Upper lobe of right lung (tissue), 1 donor: ENCODE measurements at places on chromosomes 1 and 21. TPM values are rescaled to one million over a fixed set of nuclear protein-coding genes. Genes with fewer than 3 reads are reported as not detected.

GRCh38 chr1:161501234-161501633 is 4.0 kb upstream of the FCGR2A start:
- DNase-seq: no peak

DNA sequence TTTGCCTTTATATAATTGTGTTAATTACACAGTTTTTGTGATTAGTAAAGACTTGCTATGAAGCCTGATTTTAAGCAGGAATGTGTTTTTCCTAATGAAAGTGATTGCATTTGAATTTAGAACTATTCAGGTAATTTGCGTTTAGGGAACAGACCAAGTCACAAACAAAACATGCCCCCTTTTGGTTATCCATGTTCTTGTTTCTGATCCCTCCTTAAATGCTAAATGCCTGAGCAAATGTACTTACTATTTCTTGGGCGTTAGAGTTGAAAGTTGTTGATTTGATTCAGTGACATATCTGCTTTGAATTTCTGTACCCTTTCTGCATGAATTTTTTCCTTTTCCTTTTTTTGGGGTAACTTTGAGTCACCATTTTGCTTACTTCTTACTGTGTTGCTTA is 5.2 kb downstream of the POU2F1 start:
- no peak for DNase-seq

- DNase-seq: no peak
Observed at GRCh38 chr1:164641353-164641730, 82.4 kb downstream of the PBX1 start.

DNA sequence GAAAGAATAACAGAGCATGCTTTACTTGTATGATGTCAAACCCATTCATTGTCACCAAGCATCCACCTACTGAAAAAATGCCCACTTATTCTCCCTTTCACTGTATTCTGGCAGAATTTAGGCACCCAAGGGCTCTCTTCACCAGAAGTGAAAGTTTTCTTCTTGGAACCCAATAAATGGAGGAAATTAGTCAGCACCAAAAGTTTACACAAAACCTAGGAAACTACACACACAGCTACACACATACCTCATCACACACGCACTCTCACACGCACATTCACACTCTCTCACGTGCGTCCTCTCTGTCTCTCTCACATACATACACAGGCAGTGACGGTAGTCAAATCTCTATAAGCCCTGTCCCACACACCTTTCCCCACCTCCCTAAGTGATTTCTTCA is 37.6 kb downstream of the MCOLN2 start:
- DNase-seq: no peak

DNA sequence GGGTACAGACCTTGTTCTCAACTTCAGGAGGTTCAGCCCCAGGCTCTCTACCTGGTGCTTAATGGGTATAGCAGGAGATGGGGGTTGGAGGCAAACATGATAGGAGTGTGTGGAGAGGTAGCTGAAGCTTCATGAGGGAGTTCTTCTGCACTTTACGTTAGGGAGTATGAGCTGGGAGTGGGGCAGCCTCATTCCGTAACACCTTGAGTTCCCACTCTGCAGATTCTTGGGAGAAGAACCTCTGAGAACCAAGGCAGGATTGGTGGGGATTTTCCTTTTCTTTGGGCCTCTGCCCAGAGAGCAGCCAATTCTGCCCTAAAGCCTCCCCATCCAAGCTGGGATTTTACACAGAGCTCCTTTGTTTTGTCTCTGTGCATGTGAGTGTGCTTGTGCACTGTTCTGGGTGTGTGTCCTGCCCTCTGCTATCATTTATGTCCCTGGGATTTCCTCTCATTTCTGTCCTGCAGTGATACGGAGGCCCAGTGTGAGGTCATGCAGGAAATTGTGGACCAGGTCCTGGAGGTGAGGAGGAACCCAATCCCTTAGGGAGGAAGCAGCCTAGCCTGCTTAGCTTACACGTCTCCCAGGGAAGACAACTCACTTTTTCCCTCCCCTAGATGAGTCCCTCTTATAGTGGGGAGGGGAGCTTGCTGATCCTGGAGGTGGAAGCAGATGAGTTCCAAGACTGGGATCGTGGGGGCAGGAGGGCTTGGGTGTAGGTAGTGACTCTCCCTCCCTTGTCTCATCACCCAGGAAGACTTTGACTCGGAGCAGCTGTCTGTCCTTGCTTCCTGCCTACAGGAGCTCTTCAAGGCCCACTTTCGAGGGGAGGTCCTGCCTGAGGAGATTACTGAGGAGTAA is 11.6 kb upstream of the SLC27A3 start:
- DNase-seq: no peak

GRCh38 chr1:205792481-205792881 is 17.2 kb upstream of the RAB29 start:
- DNase-seq: no peak

DNA sequence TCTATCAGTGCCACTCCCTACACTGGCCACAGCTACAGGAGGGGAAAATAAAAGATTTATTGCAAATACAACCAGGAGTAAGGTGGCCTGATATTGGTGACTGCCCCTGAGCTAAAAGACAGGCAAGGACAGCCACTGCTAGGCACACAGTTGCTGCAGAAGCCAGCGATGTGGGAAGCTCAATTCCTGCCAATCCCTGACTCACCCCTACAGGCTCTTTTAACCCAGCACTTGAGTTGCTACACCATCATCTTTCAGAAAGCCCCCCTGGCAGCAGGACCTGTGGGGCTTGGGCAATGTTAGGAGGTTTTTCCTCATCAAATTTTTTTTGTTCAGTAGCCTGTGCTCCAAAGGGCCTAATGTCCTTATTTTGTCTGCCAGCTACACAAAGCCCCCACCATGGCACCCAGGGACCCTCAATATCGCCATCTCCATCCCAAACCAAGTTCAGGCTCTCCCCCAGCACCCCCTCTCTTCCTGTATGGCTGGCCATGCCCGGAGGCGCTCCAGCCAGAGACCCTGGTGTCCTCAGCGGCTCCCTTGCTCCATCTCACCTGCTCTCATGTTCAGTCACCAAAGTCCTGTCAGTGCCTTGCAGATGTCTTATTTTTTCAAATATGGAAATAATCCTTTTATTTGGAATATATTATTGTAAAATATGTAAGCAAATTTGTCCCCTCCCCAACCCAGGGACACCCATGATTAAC is 13.4 kb downstream of the CLEC20A start:
- DNase-seq: no peak

DNA sequence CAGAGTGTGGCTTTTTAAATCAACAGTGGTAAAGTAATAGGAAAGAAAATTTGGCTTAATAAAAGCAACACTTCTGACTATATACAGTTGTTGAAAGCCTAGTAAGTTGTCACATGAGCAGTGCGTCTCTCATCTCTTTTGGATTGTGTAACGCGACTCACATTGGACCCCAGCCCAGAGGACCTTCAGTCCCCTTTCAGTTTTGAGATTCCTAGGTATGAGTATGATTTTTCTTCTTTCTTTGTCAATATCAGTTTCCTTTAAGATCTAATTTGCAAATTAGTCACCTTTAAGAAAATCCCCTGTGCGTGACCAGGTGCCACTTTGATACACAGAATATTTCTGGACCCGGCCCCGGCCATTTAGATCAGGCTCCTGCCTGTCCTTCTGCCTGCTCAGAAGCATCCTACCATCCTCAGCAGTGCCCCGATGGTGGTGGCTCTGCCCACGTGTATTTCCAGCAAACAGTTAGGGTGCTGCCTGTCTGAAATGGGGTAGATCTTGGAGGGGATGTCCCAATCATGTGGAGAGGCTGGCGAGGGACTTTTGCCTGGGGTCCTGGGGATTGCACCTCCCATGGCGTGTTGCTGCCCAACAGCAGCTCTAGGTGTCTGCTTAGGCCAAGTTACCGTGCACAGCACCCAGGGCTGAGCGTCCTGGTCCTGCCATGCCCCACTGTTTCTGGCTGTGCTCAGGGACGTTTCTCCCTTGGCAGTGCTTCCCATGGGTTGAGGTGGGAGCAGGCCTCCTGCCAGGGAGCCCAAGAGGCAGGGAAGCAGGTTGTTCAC is 21.1 kb downstream of the SNAP47 start:
- no peak for DNase-seq

DNA sequence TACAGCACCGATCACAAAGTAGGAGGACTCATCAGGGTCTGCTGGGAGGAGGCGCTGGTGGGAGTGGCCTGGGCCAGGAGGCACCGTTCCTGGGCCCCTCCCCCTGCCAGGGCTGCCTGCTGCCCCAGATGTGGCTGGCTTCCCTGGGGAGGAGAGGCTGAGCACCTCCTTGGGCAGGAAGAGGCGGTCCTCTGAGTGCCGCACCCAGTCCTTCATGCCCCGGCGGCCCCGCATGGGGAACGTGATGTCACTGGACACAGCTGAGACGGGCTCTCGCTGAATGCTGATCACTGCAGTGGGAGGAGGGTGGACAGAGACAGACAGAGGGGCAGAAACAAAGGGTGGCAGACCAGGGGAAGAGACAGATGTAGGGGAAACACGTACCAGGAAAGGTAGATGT is 24.8 kb downstream of the ADGRB2 start:
- no peak for DNase-seq

- no peak for DNase-seq
Observed at GRCh38 chr1:91098299-91098906, 76.6 kb upstream of the ZNF644 start.

DNA sequence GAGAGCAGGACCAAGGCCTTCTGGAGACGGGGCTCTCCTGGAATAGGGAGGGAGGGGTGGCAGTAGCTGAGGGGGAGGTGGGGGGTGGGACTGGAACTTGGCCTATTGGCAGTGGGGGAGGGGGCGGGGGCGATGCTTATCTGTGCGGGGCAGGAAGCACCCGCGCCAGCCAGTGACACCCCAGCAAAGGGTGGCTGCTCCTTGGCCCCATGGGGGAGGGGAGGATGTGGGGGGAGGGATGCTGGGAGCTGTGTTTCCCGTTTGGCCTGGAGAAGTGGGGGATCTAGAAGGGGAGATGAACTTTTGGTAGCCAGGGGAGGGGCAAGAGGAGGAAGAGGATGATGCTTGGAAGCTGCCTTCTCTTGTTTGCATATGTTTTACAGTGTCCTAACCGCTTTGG is 11.0 kb downstream of the ZBTB7B start:
- no peak for DNase-seq

DNA sequence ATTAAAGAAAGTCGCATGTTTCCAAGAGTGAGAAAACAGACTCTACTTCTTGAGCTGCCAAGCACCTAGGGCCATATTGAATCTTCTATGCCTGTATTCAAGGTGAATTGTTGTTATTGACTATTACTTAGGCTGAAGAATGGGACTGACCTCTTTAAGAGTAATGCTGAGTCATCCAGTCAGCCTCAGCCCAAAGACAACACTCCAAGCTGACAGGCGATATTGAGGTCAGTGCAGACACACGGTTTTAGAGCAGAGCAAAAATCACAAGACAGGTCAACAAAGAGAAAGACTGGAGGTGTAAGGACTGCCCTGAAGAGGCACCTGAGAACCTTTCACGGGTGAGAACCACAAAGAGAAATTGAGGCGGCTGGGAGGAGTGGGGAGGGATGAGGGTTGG is 146.9 kb downstream of the MIS18A start:
- DNase-seq: no peak

GRCh38 chr1:65393928-65394327 is 26.5 kb upstream of the LEPR start:
- DNase-seq: no peak

GRCh38 chr1:41496080-41497055 is 11.9 kb upstream of the EDN2 start:
- DNase-seq: peak; percentile 94

C1orf87 gene
- total RNA-seq: 1.7 TPM

TMEM200B gene
- total RNA-seq: 8.7 TPM
